ENCODE measurements at places on chromosomes 7 and 10.

DNA sequence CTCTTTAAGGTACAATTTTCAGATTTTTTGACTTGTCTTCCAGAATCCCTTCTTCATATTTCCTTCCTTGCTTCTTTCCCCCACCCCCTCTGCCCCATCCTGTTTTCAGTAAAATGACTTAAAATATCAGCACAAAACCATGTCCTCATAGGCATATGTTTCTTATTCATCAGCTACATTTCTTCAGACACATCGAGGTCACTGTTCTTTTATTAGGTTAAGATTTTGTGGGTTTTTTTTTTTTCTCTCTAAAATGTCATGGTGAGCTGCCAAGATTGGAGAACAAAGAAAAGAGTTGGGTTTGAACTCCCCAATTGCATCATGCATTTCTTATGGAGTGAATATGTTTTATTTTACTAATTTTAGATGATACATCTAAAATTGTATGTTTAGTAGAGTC is 35.8 kb downstream of the LAMB4 start:
- no peak for DNase-seq

DNA sequence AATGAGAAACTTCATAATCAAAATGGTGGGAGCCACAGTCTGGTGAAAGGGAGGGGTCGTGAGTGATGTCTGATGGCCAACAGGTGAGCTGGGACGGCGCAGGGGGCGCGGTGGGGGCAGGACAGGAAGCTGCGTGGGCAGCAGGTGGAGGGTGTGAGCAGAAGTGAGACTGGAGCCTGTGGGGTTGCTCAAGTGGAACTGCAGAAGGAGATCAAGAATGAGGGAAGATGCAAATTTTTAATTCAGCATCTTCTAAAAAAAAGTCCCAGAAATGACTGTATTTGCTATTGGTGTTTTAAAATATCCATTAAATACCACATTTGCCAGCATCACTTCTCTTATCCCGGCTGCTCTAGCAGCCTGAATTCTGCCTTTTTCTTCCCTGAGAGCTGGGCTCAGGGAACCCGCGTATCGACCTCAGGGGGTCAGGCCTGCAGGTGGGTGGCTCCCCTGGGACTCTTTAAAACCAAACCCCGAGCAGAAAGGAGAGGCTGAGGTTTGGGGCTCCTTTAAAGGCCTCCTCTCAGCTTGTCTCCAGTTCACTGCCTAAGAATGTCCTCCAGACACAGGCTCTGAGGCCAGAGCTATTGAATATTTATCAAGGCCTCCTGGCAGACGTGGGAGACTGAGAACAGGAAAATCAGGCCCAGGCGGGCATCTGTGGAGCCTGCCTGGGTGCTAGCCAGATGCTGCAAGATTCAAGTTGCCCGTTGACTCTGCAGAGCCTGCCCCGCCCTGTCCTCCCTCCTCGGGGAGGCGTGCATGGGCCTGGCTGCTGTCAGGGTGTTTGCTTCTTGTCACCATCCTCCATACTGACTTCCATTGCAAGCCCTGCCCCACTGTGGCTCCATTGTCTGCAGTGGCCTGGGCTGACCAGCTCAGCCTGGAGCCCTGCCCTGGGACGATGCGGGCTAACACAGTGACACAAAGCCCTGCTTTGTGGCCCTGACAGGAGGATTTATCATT is 53.9 kb downstream of the SYPL1 start:
- DNase-seq = no peak

GRCh38 chr7:82477733-82478515 is 34.3 kb upstream of the CACNA2D1 start:
- DNase-seq = peak; percentile 24

GRCh38 chr7:13117103-13117502 is 429.7 kb downstream of the ARL4A start:
- no peak for DNase-seq

- no peak for DNase-seq
Observed at GRCh38 chr10:11687357-11687771, 54.8 kb upstream of the ECHDC3 start.

DNA sequence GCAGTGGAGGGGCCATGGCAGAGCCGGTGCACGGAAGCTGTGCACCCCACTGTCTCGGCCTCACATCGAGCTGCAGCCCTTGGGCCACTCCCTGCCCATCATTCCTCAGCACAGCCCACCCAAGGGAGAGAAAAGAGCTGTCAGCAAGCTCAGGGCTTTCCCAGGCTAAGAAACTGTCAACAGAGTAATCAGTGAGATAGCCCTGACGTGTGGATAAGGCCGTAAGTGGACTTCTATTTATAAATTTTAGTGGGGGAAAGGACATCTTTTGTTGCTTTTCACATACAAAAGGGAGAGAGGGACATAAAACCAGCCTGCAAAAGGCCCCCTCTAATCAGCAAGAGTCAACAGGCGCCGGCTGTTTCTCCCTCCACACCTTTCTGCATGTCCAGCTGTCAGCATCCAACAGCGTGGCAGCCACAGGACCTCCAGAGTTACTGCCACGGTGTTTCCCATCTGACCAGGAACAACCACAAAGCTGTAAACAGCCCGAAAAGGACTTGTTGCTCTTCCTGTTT is 56.8 kb upstream of the DDC start:
- no peak for DNase-seq

GRCh38 chr7:157876469-157877285 is 539.9 kb downstream of the DNAJB6 start:
- no peak for DNase-seq

- DNase-seq = no peak
Observed at GRCh38 chr10:66752714-66753113, 173.1 kb upstream of the LRRTM3 start.

DNA sequence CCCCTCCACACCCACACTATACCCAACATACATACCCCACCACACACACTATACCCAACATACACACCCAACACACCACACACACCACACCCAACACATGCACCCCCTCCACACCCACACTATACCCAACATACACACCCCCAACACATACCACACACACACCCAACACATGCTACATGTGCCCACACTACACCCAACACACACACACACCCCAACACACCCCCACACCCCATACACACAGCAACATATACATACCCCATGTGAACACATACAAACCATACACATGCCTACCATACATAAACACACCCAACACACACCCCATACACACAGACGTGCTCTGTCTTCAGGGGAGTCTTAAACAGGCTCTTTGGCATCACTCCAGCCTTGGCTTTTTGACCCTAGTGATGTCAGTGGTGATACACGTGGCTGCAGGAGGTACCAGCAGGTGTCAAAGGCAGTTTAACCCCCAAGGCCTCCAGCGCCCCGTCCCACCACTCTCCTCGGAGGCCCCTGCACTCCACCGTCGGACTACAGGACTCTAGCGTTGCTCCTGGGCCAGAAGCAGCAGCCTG is 73.4 kb downstream of the HIPK2 start:
- no peak for DNase-seq
